ENCODE measurements at places on chromosomes 5 and 9.

DNA sequence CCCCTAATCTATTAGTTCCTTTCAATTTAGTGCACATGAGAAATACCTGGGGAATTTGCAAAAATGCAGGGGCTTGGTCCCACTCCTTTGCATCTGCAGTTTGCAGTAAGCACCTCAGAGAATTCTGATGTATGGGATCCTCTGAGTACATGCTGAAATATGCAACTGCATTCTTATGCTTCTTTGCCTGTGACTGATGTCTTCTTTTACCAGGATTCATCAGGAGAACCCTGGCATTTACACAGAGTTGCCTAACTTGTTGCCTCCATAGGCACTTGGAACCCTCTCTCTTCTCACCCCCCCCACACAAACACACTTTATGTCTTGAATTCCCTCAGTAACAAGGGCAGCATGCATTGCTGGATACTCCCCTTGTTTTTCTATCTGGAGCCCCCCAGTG, 173.1 kb downstream of the KDM4C start:
- no peak for DNase-seq

DNA sequence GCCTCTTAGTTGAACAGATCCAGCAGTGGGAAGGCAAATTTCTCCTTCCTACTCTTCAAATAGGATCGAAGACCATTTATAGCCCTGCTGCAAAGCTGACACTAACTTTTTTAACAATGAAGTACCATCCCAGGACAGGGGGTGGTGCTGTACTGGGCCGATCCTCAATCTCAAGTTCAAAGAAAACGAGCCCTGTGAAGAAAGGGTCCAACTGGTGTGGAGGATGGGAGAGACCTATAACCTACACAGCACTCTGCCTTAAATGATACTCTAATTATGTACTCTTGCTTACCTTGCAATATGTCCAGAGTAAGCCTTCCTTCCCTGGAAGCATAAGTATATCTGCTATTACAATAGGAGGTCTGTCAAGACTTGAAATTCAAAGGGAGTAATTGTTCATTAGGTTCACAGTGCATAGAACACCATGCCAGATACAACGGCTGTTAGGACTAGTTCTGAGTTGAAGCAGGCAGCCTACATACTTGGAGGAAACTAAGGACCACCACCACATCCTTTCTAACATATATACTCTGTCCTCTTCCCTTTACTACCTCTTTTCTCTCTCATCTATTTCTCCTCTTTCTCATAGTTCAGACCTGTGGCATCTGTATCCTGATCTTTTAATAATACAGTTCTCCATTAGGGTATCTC, 6.2 kb downstream of the ETF1 start:
- no peak for DNase-seq

DNA sequence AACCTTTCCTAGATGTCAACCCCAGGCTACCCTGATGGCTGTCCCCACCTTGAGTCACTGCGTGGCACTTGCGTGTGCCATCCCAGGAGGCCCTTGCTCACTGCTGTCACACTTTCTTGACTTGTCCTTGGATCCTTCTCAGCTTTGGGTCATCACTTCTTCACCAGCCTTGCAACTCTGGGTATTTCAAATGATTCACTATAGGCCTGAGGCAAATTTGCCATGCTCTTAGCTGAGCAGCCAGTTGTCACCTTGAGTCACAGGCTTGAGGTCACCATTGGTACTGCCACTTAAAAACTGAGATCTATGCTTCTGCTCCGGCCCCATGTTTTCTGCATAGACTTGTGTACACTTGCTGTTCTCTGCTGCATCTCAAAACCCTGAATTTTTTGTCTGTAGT, 84.7 kb downstream of the BASP1 start:
- DNase-seq: no peak

DNA sequence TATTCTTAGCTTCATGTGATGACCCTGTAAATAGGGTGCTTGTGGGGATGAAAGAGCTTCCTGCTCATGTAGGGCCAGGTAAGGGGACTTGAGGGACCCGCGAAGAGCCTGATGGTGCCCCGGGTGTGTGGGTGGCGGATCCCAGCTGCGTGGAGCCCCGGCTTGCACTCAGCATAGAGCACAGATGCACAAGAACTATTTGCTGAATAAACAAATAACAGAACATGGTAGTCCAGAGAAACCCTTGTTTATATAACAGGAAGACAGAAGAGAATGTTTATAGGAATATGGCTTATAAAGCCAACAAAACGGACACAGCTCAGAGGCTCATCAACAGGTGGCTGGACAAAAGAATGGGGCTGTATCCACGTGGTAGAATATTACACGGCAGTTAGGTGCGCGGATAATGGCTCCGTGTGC, 106.9 kb upstream of the COL5A1 start:
- DNase-seq: no peak

DNA sequence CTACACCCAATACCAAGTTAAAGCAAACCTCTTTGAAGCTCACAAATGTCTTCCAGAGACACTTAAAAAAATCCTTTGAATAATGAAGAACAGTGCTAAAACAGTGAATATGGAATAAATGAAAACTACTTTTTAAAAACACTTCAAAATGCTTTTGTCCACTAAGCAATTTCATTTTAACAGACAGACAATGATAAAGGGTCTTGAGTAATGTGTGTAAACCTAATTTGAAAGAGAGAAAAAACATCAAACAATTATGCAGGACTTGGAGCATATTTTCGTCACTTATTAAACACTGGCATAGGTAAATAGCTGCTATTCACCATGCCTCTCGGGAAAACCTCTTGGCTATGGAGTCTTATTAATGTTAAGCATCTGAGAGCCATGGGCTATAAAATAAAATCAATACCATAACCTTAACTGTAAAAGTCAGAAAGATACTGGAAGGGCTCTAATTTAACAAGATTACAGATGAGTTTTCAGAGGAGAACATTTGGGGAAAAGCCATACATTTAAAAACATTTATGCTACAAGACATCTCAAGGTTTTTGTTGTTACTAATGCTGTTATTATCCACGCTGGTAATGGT, 177.8 kb downstream of the NFIB start:
- DNase-seq: no peak

DNA sequence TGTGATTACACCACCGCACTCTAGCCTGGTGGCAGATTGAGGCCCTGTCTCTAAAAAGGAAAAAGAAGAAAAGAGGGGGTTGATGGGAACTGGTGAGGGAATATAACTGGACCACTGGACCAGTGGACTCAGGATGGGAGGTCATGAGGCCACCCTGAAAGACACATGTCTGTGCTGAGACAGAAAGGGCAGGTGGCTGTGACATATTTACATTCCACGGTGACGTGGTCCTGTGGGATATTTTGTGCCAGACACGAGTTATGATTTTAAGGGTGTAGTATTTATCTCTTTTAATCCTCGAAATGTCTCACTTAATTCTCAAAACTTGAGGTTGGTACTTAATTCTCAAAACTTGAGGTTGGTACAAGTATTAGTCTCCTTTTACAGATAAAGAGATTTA, 32.9 kb downstream of the LHX2 start:
- DNase-seq: no peak

DNA sequence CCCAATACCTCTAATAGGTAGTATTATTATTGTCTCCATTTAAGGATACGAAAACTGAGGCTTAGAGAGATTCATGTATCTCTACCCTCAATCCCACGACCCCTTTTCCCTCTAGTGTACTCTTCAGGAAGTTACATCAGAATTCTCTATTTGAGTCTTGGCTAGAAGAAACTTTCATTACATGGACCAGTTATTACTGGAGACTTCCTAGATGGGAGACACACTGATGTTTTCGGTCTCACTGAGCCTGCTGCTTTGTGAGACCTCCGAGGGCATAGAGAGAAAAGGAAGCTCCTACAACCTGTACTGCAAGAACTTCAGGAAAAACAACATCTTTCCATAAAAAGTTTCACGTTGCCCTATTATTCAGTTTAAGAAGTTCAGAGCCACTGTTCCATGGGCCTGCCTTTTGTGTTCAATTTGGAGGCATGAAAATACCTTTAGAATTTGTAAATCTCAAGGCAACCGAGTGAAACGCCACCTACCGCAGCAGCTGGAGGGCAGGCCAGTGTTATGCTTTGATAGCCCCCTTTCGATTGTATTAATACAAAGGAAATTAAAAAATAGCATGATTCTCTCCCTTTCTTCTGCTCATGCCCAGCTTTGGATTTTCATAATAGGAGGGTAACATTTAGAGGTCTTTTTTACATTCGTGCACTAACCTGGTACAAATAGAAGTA, 223.3 kb downstream of the EBF1 start:
- DNase-seq: no peak

GRCh38 chr9:125446561-125447094, 185.0 kb downstream of the GAPVD1 start:
- DNase-seq: no peak

- no peak for DNase-seq
Observed at GRCh38 chr5:80034962-80035821, at the start of gene THBS4. TSS of gene THBS4 (plus strand) at chr5:80035348. CDS start at chr5:80035538, 190 bp downstream.

DNA sequence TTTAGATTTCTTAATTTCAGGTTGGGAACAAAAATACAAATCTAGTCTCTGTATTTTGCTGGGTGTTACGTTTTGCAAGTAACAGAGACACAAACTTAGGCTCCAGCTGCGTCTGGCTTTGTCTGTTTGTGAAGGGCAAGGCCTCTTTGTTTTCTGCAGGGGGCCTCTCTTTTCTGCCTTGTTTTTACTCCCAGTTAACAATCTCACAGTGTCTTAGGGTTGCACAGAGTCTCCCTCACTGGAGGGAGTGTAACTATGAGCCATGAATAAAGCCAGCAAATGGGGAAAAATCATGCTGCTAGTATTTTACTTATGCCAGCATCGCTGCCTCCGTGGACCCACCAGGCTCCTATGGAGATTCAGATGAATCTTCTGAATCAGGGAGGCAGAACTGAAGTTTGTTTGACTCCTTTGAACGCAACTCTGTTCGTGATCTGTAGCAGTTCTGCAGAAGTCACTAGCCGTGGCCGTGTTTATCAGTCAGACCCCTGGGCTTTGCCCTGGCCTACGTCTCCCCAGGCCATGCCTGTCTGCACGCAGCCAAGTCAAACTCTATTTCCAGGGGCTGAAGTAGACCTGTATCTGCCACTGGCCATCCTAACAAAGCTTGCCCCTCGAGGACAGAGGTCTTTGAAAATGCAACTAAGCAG, 77.2 kb downstream of the ATP10B start:
- no peak for DNase-seq

DNA sequence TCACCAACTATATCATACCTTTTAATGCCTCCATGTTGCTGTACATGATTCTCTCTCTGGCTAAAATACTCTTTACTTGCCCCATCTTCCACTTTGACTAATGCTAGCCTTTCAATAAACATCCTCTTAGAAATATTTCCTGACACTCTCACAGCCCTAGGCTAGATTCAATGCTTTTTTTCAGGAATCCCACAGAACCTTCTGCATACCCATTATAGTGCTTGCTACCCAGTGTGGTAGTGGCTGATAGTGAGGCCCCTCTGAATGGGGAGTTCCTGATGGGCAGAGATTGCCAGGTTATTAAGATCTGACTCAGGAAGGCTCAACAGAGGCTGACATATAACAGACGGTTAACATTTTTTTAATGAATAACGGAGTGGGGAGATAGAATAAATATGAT, 11.6 kb downstream of the SSBP2 start:
- DNase-seq: no peak

DNA sequence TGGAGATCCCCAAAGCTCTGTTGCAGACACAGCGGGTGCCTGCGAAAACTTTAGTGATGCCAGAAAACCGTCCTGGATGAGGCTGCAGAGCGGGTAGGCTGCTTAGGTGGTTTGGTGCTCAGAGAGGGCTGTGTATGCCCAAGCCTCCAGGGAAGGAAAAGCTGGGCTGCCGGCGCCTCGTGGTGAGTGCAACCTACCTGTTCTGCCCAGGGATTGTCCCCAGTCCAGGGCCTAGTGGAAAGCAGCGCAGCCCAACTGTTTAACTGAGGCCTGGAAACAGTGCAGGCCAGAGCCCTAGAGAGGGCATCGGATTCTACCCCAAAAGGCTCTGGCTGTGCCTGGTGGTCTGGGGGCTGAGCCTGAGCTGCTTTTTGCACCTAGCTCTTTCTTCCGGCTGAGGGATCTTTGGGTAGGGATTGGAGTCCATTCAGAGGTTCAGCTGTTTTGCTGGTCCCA, 2.8 kb downstream of the LMX1B start:
- no peak for DNase-seq

GRCh38 chr9:134390537-134390936, 64.3 kb downstream of the RXRA start:
- no peak for DNase-seq

Measured in dorsolateral prefrontal cortex (tissue), 122 donors.